ENCODE measurements at places on chromosomes 6 and 20.

- DNase-seq = no peak
These were observed 51.2 kb downstream of the CBFA2T2 start for GRCh38 chr20:33541074-33541473.

DNA sequence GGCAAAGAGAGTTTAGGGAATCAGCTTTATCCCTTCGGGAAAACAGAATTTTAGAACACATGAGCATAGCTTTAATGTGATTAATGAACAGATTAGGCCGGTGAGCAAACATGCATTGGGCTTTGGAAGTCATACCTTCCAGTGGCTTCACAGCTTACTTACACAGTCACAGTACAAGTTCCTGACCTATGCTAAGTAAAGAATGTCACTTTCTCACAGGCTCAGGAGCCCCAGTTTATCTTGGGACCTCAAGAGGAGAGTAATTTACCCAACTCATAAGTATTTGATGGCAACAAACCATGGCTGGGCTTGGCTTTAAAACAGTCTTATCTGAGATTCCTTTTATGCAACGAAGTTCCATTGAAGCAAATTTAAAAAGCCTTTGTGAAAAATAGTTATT is 195.9 kb downstream of the AKAP7 start:
- no peak for DNase-seq

GRCh38 chr20:31559704-31560093 is 45.4 kb upstream of the ID1 start:
- DNase-seq = peak; percentile 40

DNA sequence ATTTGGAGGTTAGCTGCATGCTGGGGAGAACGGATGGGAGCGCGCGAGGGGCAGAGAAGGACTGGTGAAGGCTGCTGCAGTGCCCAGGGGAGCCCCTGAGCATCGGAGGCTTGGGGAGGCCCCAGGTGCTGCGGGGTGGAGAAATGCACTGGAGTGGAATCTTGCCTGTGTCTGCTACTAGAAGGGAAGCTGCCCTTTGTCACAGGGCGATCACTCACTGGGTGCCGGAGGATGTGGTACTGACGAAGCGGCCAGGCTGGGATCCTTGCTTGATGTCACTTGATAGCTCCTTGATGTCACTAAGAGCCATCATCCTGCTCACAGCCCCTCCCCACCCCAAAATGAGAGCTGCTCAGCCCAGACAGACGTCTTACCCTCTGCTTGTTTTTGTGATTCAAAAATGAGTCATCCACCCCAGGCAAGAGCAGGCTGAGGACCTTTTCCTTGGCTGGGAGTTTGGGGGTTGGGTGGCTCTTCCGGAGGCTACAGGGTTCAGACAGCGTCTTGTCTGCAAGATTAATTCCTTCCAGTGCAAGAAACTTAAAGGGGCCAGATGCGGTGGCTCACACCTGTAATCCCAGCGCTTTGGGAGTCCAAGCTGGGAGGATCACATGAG is 62.6 kb upstream of the PMEPA1 start:
- DNase-seq = no peak

GRCh38 chr6:36916126-36916525 is 30.4 kb downstream of the C6orf89 start:
- DNase-seq = no peak

GRCh38 chr6:6910734-6911295 is 196.9 kb upstream of the RREB1 start:
- no peak for DNase-seq

DNA sequence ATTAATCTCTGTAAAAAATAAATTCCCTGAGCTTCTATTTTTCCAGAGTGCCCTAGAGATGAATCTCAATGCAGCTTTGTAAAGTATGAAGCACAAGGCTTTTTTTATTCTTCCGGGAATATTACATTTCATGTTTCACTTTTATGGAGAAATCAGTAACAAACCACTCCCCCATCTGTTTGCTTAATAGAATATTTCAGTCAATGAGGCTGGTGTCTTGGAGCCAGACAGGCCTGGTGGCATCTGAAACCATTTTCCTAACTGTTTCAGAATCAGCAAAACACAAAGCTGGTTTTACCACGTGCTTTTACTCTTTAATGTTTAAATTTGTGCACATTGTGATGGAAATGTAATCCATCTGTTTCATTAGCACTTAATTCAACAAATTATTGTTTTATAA is 400.8 kb upstream of the HSF2 start:
- no peak for DNase-seq

DNA sequence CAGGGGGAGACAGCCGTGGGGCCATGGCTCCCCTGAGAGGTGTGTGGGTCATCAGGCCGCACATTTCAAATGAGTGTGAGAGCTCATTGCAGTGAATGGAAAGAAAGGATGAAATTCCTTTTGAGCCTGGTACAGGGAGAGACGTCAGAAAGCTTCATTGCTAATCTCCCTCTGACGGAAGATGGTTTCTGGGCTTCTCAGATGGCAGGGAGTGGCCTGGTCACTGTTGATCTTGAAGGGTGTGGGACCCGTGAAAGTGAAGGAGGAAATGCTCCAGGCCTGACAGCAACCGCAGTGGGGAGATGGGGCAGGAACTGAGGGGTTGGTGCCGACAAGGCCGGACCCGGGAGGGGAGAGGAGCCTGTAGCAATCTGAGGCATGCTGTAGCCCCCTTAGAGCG is 127.4 kb downstream of the MYLK4 start:
- DNase-seq = no peak

DNA sequence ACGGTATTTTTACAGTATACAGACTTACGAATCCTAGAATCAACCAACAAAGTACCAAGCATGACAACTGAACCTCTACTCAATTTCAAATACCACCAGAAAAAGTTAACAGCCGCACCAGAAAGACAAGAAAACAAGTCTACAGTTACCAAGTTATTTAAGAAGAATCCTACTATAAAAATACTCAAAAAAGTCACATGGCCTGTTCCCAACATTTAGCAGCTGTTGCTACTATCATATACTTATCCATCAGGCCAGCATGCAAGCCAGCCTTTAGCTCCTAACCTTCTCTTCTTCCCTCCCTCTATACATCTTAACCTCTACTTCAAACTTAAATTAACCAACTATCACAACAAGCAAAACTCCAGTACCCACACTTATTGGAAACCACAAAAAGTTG is 1.9 kb downstream of the SYNCRIP start:
- peak; percentile 40 for DNase-seq

Measured in hematopoietic multipotent progenitor cell treated with erythropoietin and hydrocortisone succinate and interleukin-3 and kit ligand, for 6 days (in vitro differentiated cells).